ENCODE measurements at places on chromosomes 3 and 15.

DNA sequence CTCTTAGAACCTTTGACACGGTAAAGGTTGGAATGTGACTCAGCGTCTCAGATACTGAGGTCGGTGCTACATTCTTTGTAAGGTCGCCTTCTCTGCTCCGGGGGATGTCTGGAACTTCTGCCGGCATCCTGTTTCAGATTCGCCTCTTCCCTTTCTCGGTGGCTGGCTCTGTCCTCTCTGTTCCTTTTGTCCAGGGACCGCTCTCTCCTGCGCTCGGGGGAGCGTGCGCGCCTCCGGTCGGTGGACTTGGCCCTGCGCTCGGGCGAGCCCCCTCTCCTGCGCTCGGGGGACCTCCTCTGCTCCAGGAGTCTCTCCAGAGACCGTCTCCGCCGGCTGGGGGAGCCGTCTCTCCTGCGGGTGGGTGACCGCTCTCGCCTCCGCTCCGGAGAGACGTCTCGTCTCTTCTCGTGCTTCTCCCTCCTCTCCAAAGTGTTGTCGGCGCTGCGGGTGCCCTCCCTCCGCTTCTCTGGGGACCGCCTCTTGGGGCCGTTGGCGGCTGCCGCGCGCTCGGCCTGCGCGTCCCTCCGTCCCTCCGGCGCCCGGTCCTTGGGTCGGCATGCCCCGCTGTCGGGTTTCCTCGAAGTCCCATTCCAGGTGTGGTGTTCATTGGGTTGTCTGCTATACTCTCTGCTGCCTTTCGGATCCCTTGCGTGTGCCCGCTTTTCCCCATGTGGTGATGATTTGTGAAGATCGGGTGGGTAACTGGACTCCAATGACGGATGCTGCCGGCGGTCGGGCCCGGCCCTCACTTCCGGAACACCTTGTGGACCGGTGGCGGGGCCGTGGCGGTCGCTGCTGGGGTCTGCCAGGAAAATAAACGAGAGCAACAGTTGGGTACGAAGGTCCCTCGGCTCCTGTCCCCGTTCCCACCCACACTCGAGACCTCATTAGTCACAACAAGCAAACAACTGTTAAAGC, 668.8 kb upstream of the ADAMTS9 start:
- DNase-seq, result no peak

DNA sequence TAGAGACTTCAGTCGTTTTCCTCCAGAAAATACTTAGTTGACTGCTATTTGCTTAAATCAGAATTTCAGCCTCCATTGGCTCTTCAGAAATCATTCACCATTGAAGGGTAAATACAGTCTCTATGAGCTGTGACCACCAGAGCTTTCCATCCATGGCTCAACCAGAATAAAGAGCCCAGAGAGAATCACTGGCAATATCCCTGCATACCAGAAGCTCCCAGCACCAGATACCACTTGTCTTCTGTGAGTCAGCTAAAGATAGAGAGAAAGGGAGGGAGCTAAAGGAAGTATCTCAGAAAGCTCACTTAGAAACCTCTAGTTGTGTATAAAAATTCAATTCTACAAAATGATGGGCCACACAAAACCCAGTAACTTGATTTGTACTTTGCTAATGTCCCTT, 115.2 kb upstream of the TMCO5A start:
- DNase-seq, result no peak

GRCh38 chr3:30643763-30644462, 37.5 kb downstream of the TGFBR2 start:
- no peak for DNase-seq

DNA sequence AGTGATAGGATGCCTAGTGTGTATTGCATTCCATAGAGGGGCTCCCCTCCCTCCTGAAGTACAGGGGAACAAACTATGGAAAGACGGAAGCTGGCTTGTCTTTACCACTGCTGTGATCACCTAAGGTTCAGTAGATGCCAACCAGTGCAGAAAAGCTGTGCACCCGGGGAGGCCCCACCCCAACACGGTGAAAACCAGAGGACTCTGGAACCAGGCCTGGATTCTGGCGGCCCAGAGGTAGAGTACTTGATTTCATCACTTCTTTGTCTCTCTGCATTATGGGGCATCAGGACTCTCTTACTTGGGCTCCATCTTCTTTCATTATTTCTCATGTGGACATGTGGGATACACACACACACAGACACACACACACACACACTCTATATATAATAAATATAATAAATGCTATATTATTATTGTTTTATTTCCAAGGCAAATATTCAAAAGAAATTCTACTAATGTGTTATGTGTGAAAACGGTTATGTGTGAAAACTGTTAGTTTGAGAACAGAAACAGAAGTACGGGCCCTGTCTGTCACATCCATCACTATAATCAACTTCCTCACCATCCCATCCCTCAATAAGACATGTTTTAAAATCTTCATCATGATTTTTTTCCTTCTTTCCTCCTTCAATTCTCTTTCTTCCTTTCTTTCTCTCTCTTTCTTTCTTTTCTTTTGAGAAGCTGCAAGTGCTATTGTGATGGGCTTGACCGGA, 152.4 kb upstream of the CMC1 start:
- DNase-seq, result no peak

DNA sequence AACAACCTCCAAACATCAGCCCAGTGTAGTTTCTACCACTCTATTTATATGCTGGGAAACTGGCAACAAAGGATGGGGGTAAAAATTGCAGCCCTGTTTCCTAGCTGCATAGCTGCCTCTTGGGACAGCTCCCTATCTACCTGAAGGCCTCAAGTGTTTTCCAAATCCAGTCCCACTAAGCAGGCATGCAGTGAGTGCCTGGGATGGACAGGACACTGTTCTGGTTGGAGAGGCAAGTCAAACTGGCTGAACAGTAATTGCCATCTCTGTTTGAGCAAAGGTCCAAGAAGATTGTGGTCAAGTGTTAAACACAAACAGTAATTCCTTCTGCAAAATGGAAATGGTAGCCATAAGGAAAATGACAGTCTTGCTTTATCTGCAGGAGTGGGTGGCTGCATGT, 125.4 kb downstream of the FMN1 start:
- no peak for DNase-seq

DNA sequence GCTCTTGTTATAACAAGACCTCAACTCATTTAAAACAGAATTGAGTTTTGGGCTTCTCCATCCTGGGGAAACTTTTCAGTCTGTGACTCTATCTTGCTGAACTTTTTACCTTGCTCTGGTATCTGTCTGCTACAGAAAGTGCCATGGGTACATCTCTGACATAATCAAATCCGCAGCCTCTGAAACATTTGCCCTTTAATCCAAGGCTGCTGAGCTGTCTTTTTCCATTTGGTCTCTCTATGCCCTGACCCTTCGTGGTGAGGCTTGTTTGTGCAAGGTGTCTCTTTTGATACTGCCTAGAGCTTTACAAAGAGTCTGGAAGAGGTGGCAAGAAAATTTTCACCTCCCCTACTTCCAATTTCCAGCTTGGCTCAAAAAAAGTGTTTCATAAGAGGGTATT, 11.3 kb downstream of the TMEM108 start:
- no peak for DNase-seq

DNA sequence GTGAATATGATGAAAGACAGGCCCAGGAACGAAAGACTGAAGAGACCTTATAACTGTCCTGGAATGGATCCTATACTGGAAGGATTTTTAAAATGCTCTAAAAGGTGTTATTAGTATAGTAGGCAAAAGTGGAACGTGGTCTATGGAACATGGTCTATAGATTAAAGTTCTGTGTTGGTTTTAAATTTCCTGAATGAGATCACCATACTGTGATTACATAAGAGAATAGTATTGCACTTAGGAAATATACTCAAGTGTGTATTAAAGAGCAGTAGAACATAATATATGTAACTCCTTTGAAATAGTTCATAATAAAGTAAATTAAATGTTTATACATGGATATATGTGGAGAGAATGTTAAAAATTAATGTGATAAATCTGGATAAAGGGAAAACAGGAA, 68.2 kb downstream of the SPRED1 start:
- DNase-seq, result no peak

GRCh38 chr3:58804914-58805313, 138.3 kb upstream of the FAM3D start:
- no peak for DNase-seq

Measured in pons (tissue), 1 donor.